ENCODE measurements at places on chromosomes 12 and 14.

DNA sequence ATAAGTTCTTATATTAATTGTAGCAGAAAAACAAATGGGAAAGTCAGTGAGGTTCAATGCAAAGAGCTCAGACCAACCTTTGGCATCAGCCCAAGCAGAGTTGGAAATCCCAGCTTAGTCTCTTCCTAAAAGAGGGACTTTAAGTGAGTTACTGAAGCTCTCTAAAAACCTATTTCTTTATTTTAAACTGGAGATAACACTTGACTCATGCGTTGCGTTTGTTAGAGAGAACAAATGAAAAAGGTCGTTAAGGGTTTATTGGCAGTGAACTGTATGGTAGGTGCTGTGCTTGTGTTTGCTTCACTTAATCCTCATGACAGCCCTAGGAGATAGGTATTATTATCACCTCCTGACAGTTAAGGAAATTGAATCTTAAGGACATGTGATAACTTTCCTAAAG is 396.5 kb downstream of the RAD51B start:
- DNase-seq = no peak

- peak; percentile 30 for DNase-seq
Observed at GRCh38 chr12:52060498-52061177, 9.1 kb upstream of the ATG101 start.

DNA sequence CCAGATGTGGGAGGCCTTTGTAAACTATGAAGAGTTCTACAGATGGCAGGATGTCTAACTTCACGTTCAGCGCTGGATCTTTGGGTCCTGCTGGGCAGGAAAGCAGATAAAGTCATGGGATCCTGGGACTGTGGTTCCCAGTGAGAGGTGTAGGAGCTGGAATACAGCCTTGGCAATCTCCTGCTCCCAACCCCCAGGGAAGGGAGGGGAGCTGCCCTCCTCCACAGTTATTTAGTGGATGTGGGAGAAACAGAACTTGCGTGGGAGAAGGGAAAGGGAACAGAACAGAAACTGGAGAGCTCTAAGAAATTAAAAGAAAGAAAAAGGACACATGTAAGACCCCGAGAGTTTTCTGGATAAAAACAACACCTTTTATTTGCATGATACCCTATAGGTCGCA is 37.0 kb downstream of the NUAK1 start:
- no peak for DNase-seq

DNA sequence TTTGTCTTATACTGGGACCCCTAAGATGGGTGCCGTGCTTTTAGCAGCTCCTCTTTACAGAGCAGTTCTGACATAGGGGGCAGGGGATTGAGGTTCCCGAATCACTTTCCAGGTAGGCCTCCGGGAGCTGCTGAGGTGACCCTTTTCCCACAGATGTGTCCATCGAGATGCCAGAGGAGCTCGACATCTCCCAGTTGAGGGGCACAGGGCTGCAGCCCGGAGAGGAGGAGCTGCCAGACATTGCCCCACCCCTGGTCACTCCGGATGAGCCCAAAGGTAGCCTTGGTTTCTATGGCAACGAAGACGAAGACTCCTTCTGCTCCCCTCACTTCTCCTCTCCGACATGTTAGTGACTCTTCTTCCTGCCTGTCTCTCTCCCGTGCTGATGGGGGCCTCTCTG is 4.3 kb upstream of the TPI1 start:
- DNase-seq = no peak

DNA sequence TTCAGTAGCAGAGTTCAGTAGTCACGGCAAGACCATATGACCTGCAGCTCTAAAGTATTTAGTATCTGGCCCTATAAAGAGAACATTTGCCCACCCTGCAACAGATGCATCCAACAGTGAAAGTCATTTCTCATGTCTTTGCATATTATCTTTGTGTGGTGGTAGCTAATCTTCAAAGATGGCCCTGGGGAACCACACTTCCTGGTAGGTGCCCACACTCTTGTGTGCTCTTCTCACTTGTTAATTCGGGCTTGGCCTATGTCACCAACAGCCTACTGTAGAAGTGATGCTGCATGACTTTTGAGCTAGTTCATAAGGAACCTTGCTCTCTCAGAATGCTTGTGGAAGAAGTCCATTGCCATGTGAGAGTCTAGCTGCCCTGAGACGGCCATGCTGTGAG is 85.6 kb downstream of the MAP1LC3B2 start:
- DNase-seq = no peak

GRCh38 chr12:126668538-126668937 is 1598.4 kb upstream of the TMEM132C start:
- DNase-seq = no peak

DNA sequence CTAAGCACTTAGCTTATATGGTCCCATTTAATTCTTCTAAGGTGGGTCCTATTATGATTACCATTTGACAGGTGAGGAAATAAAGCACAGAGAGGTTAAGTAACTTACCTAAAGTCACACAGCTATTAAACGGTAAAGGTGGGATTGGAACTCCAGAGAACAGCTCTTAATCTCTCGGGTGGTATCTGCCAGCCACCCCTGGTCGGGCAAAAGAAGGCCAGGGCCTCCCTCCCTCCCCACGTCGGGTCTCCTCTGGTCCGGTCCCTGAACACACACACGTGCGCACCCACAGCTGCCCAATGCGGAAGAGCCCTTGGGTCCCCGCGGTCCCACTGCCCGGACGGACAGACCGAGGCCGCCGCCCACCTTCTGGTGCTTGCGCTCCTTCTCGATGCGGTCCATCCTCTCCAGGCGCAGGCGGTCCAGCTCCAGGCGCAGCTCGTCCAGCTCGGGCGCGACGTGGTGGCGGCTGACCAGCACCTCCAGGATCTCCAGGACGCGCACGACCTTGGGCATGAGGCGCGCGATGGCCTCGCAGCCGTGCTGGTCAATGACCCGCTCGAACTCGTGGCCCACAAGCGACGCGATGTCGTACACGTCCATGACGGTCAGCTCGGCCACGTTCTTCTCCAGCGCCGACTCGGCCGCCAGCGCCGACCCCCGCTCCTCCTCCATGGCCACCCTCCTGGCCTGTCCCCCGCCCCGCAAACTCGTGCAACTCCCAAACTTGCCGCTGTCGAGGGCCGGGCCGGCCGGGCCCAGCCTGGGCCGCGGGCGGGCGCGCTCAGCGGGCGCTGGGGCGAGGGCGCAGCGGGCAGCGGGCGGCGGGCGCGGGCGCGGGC is 490 bp downstream of the RILPL1 start:
- DNase-seq = peak; percentile 9

DNA sequence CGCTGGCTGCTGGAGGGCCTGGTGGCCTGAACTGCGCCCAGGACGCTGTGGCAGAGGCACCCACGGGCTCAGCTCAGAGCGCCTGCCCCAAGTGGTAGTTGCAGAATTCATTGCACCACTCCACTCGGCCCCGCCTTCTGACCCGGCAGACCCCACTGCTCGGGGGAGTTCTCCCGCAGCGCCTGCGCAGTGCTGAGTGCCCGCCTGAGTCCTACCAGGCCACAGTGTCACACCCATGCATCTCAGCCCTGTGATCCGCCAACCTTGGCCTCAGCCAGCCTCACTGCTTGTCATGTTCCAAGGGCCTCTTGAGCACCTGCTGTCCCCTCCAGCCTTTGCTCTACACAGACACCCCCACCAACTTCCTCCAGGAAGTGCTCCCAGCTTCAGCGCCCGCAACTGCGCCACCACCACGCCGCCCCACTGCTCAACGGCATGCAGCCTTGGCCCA is 12.2 kb downstream of the DEGS2 start:
- peak; percentile 32 for DNase-seq

DNA sequence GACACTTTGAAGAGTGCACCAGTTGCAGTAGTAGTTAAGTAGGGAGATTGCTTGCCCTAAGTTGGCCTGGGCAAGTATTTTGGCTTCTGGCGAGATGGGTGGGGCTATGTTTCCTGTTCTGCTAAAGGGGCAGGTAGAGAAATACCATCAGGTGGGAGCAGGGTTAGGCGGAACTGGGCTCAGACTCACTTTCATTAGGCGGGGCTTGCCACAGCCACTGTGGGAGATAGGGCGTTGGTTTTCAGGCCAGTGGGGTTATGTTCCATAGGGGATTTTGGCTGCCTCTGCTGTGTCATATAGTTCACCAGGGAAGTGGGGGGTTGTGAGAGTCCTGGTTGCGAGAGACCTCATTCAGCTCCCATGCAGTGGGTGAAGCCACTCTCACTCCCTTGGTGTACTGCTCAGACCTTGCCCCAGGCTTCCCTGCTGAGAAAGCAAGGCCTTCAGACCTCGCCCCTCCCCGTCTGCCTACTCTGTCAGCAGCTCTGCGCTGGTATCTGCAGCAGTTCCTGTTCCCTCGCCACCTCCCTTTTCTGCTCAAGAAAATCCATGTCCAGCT is 43.3 kb downstream of the AEBP2 start:
- DNase-seq = peak; percentile 28

DNA sequence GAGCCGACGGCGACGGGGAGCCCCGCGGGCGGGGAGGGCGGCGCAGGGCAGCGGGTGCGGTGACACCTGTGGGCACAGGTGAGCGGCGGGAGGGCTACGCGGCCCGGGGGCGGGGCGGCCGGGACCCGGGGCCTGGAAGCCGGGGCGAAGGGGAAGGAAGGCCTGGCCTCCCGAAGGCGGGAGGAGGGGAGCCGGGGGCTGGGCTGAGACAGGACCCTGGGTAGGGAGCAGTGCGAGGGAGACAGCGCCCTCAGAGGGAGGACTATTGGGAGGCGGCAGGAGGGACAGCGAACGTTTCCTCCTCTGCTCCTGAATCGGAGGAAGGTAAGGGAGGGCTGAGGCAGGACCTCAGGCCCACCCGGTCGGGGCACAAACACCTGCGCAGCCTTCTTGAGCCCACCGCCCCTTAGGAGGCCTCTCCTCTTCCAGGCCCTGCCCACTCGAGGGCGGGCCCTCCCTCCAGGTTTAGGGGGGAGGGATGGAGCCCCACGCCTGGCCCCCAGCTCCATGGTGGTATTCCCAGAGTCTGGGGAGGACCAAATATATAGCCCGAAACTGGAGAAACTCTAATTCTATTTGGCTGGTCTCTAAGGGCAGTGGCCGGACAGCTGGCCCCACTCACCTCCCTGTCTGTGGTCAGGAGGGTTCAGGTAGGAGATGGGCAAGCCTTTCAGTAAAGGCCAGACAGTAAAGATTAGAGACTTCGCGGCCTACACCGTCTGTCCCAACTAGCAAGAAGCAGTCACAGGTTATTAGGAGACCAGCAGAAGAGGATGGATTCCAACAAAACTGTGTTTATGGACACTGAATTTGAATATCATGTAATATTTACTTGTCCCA is 509 bp downstream of the PLEKHG6 start:
- no peak for DNase-seq

DNA sequence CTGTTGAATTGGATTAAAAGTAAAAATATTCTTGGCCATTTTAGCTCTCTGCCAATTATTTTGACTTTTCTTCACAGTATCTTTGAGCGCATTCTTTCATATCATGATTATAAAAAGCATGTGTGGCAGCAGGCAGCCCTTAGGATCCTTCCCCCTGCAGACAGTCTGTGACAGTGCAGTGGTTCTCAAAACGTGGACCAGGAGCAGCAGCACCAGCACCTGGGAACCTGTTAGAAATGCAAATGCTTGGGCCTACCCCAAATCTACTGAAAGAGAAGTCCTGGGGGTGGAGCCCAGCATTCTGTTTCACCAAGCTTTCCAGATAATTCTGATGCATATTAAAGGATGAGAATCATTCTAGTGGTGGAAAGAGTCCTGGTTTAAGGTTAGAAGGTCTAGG is 155.6 kb downstream of the MON2 start:
- DNase-seq = no peak

DNA sequence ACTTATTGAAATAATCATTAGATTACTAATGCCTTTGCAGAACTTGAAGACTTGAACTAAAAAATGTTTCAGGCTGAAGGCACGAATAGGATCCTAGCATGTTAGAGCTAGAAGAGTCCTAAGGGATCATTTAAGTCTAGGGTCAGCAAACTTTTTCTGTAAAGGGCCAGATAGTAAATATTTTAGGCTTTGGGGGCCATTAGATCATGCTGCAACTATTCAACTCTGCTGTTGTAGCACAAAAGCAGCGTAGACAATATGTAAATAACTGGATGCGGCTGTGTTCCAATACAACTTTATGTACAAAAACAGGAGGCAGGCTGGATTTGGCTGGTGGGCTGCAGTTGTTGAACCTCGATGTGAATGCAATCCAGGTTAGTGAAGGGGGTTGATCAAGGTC is 221.7 kb downstream of the ATP23 start:
- no peak for DNase-seq

GRCh38 chr14:60964904-60965303 is 16.0 kb downstream of the TRMT5 start:
- DNase-seq = no peak

DNA sequence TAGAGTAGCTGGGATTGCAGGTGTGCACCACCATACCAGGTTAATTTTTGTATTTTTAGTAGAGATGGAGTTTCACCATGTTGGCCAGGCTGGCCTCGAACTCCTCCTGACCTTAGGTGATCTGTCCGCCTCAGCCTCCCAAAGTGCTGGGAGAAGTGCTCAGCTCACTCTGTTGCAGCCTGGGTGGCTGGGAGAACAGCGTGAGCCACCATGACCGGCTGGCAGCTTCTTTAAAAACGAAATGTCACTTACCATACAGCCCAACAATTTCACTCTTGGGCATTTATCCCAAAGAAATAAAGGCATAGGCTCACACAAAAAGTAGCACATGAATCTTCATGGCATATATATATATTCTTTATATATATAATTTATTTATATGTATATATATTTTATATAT is 4.7 kb upstream of the CFAP73 start:
- no peak for DNase-seq

- DNase-seq = no peak
Observed at GRCh38 chr14:104286496-104286895, 148.1 kb downstream of the KIF26A start.

DNA sequence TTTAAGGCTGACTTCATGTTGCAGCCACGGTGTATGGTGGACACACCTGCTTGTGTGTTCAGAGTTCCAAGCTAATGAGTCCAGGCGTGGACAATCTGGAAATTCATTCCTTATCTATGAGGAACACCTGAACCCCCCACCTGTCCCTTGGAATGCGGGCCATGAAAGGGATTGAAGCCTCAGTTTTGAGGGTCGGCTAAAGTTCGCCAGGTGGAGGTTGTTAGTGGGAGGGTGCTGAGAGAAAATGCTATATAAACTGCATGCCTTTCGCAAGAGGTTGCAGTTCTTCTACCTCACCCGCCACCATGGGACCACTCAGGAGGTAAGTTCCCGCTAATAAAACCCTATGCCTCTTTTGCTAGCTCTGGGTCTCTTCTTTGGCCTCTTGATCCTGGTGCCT is 348.0 kb downstream of the BCL11B start:
- no peak for DNase-seq

Data from activated CD4-positive, alpha-beta T cell treated with anti-CD3 and anti-CD28 coated beads, Interleukin-2, amount 50 U/mL, for 4 hours (primary cell).